ENCODE measurements at places on chromosomes 1 and 21.
A peak's percentile ranks its signal among the peaks of the same experiment; 100 is the strongest.

- no peak for DNase-seq
These were observed 65.8 kb upstream of the VAMP3 start for GRCh38 chr1:7705048-7705907.

GRCh38 chr1:200888349-200888838, 6.3 kb upstream of the INAVA start:
- DNase-seq: peak; percentile 44

DNA sequence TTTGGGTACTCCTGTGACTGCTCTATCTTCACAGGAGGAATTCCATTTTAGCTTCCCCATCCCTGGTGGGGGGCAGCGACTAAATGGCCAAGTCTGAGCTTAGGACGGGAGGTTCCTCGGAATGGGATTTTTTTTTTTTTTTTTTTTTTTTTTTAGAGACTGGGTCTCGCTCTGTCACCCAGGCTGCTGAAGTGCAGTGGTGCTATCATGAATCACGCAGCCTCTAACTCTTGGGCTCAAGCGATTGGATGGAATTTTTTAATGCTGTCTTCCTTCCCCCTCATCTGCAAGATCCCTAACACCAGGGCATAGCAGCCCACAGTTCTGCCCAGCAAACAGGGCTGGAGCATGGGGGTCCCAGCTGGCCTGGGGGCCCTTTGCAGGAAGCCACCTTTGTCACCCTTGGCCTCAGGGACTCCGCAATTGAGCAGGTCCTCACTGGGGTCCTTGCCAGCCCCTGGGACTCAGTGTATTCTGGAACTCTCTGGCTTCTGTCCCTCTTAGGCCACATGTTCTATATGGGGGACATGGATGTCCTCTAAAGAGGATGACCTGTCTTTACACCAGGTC, 13.1 kb upstream of the EDN2 start:
- no peak for DNase-seq

DNA sequence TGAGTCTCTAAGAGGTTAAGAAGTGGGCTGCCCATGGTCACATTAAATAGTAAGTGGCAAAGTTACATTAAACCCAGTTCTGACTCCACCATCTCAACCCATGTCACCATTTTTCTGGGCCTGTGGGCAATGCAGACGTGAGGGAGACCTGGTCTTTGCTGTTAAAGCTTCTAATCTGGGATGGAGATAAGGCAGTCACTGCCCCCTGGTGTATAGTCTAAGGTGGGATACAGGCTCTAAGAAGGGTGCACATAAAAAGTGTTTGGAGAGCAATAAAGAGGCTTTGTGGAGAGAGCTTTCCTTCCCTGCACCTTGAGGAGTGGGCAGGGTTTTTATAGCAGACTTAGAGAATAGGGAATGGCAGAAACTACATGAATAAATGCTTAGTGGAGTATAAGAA, 141.3 kb downstream of the ROR1 start:
- DNase-seq: no peak

GRCh38 chr1:244216836-244217235, 165.8 kb downstream of the ZBTB18 start:
- no peak for DNase-seq

GRCh38 chr1:226506021-226506420, 42.5 kb upstream of the STUM start:
- DNase-seq: no peak

DNA sequence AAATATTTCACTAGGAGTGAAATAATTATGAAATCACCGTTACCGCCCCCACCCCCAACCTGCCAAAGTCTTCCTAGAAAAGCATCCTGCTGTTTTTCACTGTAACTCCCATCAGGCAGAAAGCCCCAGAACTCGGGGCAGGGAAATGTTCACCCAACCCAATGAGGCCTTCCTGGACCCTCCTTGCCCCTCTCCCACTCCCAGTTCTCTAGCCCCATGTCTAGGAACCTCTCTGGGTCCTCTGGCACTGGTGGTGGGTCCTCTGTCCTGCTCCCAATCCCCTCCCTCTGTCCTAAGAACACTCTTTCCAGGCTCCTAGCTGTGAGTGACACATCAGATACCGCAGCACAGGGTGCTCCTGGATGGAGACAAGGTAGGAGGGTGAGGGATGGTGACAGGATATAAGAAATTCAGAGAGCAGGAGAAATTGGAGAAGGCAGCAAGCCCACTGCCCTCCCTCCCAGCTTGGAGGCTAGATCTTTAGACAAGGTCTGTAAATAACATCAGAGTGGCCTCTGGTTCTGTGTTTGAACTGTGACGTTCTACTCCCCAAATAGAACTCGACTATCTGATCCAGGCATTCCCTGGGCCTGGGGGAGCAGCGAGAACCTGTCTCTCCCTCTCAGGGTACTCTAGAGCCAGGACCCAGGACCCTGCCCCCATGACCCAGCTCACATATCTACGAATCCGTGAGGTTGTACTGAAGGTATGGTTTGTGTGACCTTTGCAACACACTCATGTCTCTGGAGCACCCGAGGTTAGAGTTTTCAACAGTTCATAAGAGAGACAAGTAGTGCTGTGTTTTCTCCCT, 23.3 kb upstream of the BTG2 start:
- DNase-seq: no peak

- DNase-seq: no peak
These were observed 81.9 kb downstream of the SLC25A24 start for GRCh38 chr1:108117945-108118902.

DNA sequence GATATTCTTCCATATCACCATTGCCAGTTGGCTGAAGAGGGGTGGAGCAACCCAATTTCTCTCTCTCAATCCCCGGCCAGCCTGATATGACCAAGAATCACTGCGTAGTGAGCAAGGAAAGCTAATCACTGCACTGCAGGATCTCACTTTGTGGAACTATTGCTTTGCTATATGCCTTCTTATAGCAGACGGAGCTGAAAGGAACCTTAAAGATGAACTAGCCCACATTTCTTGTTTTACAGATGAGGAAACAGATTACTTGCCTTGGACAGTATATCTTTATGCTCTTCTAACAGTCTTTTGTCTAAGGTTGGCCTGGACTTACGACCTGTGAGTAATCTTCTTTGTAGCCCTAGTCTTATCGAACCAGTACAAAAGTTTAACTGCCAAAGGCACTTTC, 7.6 kb downstream of the APOBEC4 start:
- DNase-seq: no peak

- no peak for DNase-seq
These were observed 52.0 kb upstream of the TINAGL1 start for GRCh38 chr1:31524186-31524901.

DNA sequence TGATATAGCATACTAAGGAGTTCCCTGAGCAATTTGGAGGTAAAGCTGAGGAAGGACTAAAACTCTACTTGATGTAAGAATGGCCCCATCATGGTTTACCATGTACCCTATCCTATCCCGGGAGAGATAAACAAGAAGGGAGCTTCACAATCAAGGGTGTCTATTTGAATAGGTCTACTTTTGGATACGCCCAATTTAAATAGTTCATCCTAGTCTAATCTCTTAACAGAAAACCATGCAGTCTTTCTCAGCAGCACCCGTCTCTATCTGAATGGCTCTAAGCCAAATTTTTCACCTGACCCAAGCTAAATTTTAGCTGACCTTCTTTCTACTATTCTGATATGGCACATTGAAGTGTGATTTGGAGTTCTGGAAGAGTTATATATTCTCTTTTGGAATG, 122.0 kb downstream of the TNNI3K start:
- no peak for DNase-seq

Data from effector CD4-positive, alpha-beta T cell (primary cell).